ENCODE measurements at places on chromosomes 13 and 19.

GRCh38 chr13:25217023-25217885, 45.2 kb upstream of the AMER2 start:
- no peak for DNase-seq

GRCh38 chr19:7288977-7289376, 5.2 kb downstream of the INSR start:
- no peak for DNase-seq

GRCh38 chr13:49953560-49953959, 17.4 kb upstream of the SPRYD7 start:
- no peak for DNase-seq

- DNase-seq = no peak
These were observed 597.9 kb upstream of the PCDH9 start for GRCh38 chr13:67827992-67828391.

DNA sequence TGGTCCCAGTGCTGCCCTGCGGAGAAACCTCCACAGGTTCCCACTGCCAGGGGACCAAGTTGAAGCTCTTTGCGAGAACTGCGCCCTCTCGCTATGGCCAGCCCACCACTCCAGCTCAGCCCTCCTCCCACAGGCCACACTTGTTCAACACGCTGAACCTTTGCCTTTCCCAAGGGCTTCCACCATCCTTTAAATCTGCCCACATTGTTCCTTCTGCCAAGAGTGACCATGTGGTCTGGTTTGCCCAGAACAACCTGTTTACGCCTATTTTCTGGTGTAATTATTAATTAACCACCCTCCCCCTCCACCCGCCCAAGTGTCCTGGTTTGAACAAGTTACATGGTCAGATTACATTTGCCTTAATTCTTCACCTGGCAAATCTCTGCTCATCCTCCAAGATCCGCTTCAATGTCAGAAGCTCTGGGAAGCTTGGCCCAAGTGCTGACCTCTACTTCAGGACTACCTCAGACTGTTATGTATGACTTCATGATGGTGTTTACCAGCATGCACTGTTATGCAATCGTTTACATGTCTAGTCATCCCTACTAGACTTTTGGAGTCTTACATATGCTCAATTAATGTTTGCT, 12.0 kb upstream of the USP12 start:
- no peak for DNase-seq

DNA sequence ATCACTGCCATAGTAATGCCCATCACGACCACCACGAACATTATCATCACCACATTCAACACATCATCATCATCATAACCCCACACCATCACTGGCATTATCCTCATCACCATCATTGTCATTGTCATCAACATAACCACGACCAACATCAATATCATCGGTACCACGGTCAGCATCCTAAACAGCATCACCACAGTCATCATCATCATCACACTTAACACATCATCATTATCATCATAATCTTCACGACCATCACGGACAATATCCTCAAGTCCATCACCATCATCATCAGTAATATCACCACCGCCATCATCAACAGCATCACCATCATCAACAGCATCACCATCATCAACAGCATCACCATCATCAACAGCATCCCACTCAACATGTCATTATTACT, 70.3 kb downstream of the MBD3L1 start:
- no peak for DNase-seq

GRCh38 chr19:28934631-28935030, 278.3 kb downstream of the UQCRFS1 start:
- DNase-seq = no peak

GRCh38 chr13:35700671-35701070, 224.2 kb upstream of the MAB21L1 start:
- DNase-seq = peak; percentile 27

DNA sequence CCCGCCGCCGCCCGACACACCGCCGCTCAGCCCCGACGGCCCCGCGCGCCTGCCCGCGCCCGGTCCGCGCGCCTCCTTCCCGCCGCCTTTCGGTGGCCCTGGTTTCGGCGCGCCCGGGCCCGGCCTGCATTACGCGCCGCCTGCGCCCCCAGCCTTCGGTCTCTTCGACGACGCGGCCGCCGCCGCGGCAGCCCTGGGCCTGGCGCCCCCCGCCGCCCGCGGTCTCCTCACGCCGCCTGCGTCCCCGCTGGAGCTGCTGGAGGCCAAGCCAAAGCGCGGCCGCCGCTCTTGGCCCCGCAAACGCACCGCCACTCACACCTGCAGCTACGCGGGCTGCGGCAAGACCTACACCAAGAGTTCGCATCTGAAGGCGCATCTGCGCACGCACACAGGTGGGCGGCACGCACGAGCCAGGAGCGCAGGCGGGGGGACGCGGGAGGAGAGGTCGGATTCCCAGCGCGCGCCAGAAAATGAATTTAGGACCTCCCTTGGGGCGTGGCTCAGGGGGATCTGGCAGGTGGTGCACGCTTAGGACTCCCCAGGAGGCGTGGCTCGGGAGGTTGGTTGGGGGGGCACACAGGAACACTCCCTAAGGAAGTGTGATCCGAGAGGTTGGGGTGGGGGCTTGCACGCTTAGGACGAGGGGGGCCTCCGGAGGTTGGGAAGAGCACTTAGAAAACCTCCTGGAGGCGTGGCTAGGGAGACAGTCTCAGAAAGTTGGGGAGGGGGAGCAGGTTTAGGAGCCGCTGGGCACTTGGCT, 1.2 kb downstream of the KLF2 start:
- peak; percentile 80 for DNase-seq

GRCh38 chr13:34757441-34757840, 184.6 kb upstream of the NBEA start:
- DNase-seq = no peak

- DNase-seq = no peak
These were observed 30.9 kb downstream of the SERP2 start for GRCh38 chr13:44404261-44405132.

DNA sequence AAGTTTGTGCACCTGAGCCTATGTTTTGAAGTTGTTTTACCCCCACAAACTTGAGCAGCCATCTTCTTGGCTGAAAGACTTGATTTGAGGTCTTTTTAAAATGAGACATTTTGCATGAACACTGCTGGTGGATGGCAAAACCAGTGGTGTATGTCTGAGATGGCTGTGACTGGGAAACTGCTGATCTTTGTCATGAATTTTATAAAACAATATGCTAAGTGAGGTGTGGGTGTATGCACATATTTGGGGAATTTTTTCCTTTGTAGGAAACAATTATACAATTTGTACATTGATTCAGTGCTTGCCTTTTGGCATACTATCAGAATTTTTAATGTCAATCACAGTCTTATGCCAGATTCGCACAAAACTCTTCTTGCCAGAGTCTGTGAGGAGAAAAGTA, 52.5 kb downstream of the ZAR1L start:
- DNase-seq = no peak

DNA sequence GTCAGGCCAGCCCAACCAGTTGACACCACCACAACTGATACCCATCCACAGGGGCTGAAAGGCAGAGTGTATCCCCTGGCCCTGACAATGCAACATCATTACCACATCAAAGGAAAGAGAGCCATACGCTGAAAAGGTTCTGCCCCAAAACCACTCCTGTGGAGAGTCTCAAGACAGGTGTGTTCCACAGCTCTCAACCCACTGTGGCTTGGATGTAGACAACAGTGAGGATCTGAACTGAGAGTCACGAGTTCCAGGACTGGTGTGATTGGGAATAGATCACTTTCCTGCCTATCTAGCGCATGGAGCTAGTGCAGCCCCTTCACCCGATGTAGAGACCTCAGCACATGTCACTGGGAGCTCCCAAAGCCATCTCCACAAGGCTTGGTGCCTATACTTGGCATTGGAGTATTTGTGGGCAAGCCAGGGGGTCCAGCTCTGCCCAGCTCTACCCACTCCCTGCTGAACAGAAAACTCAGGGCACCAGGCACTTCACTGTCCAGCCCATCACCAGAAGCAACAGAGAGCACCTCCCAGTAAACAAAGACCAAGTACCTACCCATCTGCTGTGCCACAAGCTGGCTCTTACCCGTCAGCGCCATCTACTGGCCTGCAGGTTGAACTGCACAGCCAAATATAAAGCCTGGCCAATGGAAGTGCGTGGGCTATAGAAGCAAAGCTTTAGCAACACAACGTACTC, 579.5 kb downstream of the UQCRFS1 start:
- DNase-seq = no peak

- DNase-seq = no peak
These were observed 28.2 kb downstream of the VSTM1 start for GRCh38 chr19:54035215-54036178.

- no peak for DNase-seq
These were observed 60.4 kb downstream of the WDFY2 start for GRCh38 chr13:51644654-51645053.

DNA sequence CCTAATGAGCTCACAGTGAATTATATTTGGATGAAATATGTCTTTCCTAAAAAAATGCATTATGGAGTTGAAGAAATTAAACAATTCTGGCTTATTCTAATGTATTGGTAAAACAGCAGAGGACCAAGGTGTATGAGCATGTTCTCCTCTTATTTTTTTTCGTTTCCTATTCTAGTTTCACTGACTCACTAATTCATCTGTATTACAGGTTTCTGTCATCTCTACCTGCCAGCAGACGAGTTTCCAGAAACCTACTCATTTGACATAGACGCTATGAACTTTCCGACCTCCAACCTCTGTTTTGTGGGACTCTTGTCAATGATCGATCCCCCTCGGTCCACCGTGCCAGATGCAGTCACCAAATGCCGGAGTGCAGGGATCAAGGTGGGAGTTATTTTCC, 20.3 kb downstream of the ATP12A start:
- no peak for DNase-seq

- no peak for DNase-seq
These were observed 322.9 kb downstream of the GPC6 start for GRCh38 chr13:93549326-93550005.

DNA sequence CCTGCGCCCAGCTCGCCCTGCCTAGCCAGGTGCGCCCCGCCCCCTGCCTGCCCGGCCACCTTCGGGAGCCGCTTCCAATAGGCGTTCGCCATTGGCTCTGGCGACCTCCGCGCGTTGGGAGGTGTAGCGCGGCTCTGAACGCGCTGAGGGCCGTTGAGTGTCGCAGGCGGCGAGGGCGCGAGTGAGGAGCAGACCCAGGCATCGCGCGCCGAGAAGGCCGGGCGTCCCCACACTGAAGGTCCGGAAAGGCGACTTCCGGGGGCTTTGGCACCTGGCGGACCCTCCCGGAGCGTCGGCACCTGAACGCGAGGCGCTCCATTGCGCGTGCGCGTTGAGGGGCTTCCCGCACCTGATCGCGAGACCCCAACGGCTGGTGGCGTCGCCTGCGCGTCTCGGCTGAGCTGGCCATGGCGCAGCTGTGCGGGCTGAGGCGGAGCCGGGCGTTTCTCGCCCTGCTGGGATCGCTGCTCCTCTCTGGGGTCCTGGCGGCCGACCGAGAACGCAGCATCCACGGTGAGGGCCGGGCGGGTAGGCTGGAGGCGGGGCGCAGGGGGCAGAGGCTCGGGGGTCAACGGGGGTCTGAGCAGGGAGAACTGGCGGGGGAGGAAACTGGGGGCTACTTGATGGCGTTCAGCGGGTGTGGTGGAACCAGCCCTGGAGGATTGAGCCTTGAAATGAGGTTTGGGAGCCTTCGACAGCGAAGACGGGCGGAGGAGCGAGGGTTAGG, at the start of gene SPINT2:
SPINT2 (plus strand) TSS at position 88 of the 727 bp plus-strand sequence; CDS start at position 408, 320 bp downstream.
- no peak for DNase-seq

GRCh38 chr13:45696610-45697226, 5.4 kb upstream of the CBY2 start:
- DNase-seq = no peak

DNA sequence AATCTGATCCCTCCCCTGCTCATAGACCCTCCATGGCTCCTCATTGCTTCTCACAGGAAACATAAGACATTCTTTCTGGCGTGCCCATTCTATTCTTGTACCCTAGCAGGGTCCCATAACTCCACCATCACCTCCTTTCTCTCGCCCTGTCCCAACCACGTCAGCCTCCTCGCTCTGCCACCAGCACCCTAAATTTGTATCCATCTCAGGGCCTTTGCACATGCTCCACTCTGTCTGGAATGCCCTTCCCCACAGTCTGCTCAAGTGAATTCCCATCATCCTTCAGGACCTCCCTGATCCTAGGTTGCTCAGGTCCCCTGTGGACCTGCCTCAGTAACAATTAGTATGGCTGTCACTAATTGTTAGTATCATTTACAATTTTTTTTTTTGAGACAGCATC, 10.5 kb downstream of the B3GNT3 start:
- no peak for DNase-seq

- no peak for DNase-seq
These were observed 11.0 kb downstream of the SYDE1 start for GRCh38 chr19:15118248-15118647.

DNA sequence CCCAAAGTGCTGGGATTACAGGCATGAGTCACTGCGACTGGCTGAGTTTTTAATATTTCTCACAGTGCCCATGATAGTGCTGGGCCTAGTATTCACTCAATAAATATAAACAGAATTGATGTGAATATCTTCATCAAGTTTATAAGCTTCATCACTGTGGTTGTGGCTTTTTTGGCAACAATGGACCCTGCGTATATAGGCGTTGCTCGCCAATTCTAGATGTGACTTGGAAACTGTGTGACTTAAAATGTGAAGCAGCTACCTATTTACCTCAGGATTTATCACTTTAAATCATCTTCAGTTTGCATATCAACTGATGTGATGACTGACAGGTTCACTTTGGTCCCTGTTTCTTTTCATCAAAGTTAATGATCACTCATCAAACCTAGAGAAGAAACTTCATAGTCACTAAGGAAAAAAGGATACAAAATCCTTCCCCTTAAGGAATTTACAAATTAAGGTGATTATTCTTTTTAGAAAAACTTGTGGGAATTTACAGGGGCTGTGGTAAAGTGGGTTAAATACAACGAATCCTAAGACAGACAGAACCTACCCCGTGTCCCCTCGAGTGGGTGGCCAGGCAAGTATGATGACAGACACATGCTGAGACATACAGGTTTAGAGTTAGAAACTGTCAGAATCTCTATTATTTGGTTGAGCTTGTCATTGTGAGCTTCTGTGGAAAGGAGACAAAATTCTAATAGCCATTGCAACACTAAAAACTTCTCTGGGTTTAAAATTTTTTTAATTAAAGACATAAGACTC, 101.3 kb downstream of the AKAP11 start:
- DNase-seq = no peak

- DNase-seq = no peak
These were observed at the start of gene SPIB for GRCh38 chr19:50418176-50419021. Gene SPIB, plus strand, starts transcription at chr19:50418938. Its CDS starts 25 bp downstream, at chr19:50418963.

- no peak for DNase-seq
These were observed 144.1 kb downstream of the PAN3 start for GRCh38 chr13:28282451-28282850.

DNA sequence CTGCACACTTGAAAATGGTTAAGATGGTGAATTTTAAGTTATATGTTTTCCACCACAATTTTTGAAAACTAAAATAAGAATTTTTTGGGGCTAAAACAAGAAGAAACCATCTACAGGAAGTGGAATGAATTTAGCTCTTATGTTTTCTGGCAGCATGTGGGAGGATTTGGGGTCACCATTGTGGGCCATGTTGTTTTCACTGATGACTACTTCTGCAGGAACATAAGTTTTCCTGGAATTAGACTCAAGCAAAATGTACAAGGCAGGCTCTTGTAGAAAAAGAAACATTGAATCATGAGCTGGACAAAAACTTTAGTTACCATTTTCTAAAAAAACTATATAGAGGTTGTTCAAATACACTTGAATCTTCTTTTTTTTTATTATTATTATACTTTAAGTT, 125.3 kb upstream of the C1QTNF9B start:
- no peak for DNase-seq

- no peak for DNase-seq
These were observed 4.0 kb downstream of the MRPL54 start for GRCh38 chr19:3766520-3766919.
